GM12878 (cell line): ENCODE measurements at places on chromosomes 11 and 22. TPM values are rescaled to one million over a fixed set of nuclear protein-coding genes. Genes with fewer than 3 reads are reported as not detected.
A peak's percentile ranks its signal among the peaks of the same experiment; 100 is the strongest.

DNA sequence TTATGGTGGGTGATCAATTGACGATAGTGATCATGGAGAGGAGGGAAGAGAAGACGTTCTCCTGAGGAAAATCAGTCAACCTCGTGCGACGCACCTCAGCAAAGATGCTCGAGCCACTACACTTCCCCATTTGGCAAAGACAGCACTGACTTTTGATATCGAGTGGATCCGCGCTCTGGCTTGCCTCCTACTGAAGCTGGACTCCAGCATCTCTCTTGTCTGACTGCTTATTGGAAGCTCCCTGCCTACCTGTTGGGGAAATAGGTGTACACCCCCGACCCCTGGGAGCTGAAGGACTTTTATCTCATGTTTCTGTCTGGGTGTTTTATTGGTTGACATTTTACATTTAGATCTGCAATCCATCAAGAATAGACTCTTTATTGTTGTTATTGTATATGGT, 476.8 kb upstream of the B3GAT1 start:
- H3K27ac ChIP-seq = no peak overlapping the region
- no peaks in the 10 kb centered on the region for H3K4me1 ChIP-seq
- no peaks in the 10 kb centered on the region for H3K36me3 ChIP-seq
- H3K27me3 ChIP-seq = no peaks in the 10 kb centered on the region; the same call in 1 of the 2 replicates
- DNase-seq = no peak
- no peak overlapping the region for H3K4me3 ChIP-seq

DNA sequence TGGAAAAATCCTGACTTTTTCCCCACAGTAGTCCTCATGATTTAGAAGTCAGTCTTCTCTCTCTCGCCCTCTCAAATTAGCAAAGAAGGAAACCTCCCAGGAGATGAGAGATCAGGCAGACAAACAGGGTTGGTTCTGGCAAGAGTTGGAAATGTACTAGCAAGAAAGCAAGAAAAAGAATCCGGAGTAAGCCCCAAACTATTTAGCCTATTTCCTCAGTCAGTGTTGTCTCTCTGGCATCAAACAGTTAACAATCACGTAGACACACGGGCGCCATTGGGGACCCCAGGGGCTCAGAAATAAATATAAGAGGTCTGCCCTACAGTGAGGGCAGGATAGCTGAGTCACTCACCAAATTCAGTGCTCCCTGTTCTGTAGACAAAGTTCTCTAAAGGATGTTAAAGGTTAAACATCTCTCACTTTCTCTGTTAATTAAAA, 4.7 kb downstream of the C11orf52 start:
- no peak overlapping the region for H3K27ac ChIP-seq
- no peak overlapping the region for H3K4me3 ChIP-seq
- DNase-seq = no peak
- no peaks in the 10 kb centered on the region for H3K36me3 ChIP-seq
- H3K4me1 ChIP-seq = peaks cover 10% of the 10 kb centered on the region

DNA sequence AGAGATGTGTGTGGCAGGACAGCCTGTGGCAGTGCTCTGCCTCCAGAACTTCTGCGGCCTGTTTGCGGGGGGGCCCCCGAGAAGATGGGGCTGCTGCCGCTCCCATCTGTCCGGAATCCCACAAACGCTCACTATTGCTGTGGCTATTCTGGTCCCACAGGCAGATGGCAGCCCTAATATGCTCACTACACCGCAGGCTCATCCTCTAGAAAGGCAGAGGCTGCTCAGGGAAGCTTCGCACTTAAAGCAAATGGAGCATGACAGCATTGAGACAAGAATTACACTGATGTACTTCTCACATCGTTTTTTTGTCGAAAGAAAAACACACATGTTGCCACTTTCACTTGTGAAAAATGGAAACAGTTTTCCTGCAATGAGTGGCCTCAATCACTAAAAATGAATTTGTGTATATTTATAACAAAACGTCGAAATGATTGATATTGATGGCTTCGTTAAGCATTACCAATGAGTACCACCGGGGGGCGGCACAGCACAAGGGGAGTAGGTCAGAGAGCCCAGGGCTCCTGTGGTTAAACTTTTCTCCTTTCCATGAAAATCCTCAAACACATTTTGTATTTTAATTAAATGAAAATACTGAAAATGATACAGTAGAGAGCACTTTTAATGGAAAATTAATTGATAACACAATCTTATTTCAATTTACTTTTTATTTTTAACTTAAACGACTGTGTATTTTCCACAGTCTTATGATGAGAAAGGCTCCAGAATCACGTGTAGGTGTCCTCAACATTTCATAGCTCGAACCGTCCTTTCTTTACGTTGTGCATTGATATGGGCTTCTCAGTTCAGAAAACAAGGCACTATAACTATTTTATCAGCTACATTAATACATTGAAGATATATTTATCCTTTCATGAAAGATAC, 69.1 kb downstream of the CTTN start:
- no peaks in the 10 kb centered on the region for H3K27me3 ChIP-seq
- H3K4me3 ChIP-seq = no peak overlapping the region
- no peak overlapping the region for H3K27ac ChIP-seq
- peak; percentile 45 for DNase-seq
- no peaks in the 10 kb centered on the region for H3K36me3 ChIP-seq

DNA sequence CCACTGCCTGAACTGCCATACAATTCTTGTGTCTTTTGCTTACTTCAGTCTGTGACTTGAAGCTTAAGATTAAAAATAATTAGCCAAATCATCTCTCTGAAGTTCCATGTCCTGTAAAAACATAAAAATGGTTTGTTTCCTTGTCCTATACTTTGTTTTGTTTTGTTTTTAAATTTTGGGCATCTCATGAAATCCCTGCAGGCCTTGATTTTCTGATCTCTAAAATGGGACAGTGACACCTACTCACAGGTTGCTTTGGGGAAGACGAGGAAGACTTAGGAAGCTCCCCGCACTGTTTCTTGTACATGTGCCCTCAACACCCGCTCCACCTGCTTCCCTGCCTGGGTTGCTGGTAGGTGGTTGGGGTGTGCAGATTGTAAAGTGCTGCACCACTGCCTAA, 38.9 kb downstream of the TSPAN18 start:
- peaks cover 2% of the 10 kb centered on the region; the same call in 1 of the 2 replicates for H3K27me3 ChIP-seq
- DNase-seq = no peak
- H3K4me3 ChIP-seq = no peak overlapping the region
- H3K27ac ChIP-seq = no peak overlapping the region
- H3K36me3 ChIP-seq = no peaks in the 10 kb centered on the region

- H3K4me3 ChIP-seq = no peak overlapping the region
- H3K27me3 ChIP-seq = peaks cover 45% of the 10 kb centered on the region
Observed at GRCh38 chr11:31819621-31820437, 8.7 kb upstream of the PAX6 start.

DNA sequence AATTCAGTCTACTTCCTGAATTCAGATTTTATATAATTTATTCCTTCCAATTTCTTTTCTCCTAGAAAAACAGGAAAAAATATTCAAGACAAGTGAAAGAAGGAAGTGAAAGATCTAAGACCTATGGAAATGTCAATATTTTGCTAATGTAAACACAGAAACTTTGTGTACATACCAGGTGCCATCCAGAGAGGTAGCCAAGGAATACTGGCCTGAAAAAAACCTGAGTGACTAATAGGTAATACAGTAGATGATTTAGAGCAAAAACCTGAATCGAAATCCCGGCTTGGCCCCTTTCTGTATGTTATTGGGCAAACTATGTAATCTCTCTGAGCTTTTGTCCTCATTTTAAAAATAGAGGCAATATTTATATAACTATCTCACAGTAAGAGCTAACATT, 59.2 kb upstream of the FSHB start:
- no peaks in the 10 kb centered on the region for H3K36me3 ChIP-seq
- H3K27ac ChIP-seq = no peak overlapping the region
- no peak for DNase-seq

Gene OR2AG2
- total RNA-seq = not detected in 2 replicates

Gene KDM4E
- total RNA-seq = not detected in 2 replicates

DNA sequence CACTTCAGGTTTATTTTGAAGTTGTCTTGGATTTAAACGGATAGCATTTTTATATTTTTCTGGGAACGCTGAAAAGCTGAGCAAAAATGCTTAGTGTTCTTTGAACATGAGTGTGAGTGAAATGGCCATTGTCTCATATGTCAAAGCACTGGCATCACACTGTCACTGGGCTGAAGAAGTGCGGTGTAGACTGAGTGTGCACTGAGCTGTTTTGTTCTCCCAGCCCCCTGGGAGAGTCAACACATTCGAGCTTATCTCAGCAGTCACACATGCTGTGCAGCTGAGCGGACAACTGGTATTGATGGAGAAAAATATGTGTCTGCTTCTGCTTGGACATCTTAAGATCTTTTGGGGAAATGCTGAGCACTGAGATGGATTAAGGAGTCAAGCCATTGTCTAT, 90.8 kb downstream of the TECTA start:
- no peaks in the 10 kb centered on the region for H3K27me3 ChIP-seq
- H3K4me1 ChIP-seq = no peaks in the 10 kb centered on the region
- H3K27ac ChIP-seq = no peak overlapping the region
- H3K4me3 ChIP-seq = no peak overlapping the region
- H3K36me3 ChIP-seq = no peaks in the 10 kb centered on the region

Gene NPTXR
- total RNA-seq = 0.37 and 0.38 TPM in 2 replicates

GRCh38 chr11:114395736-114396135, 4.6 kb downstream of the C11orf71 start:
- no peaks in the 10 kb centered on the region for H3K36me3 ChIP-seq
- no peaks in the 10 kb centered on the region for H3K4me1 ChIP-seq
- no peak overlapping the region for H3K27ac ChIP-seq
- no peak for DNase-seq
- no peak overlapping the region for H3K4me3 ChIP-seq

DNA sequence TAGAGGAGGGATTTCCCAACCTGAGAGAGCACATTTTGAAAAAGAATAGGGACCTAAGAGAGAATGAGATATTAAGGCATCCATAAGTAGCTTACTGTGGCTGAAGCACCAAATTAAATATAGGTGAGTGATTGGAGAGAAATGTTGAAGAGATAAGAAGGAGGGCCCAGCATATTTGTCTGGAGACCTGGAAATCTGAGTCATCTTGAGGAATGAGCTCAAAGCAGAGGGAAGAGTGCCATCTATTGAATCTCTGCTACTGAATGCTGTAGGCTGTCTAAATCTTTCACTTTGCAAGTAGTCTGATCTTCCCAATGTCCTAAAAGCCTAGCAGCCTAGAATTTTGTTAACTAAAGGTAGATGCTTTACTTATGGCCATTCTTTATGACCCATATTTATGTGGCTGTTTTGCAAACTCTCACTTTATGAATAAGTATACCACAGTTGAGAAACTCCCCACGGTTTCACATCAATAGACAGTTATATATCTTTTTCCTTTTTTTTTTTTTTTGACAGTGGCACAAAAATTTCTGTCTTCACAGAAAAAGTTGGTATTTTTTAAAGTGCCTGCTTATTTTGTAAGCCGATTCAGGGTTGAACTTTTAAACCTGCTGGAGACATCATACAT, 2093.5 kb downstream of the LRRC4C start:
- no peaks in the 10 kb centered on the region for H3K27me3 ChIP-seq
- no peak overlapping the region for H3K4me3 ChIP-seq
- DNase-seq = no peak
- H3K36me3 ChIP-seq = no peaks in the 10 kb centered on the region
- H3K27ac ChIP-seq = no peak overlapping the region

- H3K4me3 ChIP-seq = no peak overlapping the region
- no peak overlapping the region for H3K27ac ChIP-seq
- DNase-seq = no peak
- no peaks in the 10 kb centered on the region for H3K27me3 ChIP-seq
- H3K36me3 ChIP-seq = no peaks in the 10 kb centered on the region
Observed at GRCh38 chr11:18650353-18650752, 16.2 kb upstream of the SPTY2D1 start.

Gene MMP3
- total RNA-seq = not detected in 2 replicates

Gene C11orf52
- not detected in 2 replicates for total RNA-seq

Gene CHST1
- not detected in 2 replicates for total RNA-seq
